Stimulated activated CD4-positive, alpha-beta T cell treated with anti-CD3 and anti-CD28 coated beads, TNF-alpha, amount 100 ng/mL, for 48 hours (primary cell): ENCODE measurements at places on chromosomes 5 and 9.

DNA sequence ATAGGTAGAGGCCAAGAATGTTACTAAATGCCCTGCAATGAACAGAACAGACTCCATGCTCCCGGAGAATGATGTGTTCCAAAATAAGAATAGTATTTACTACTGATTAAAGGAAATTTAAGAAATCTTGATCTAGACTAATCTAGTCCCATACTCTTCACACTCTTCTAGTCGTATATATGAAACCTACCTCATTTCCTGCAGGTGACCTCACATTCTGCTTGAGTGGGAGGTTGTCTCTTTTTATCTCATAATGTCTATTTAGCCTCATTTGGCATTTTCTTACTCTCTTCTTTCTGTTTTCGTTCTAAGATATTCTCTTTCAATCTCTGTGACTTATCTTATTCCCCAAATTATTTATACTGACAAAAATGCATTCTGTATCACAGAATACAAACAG lies 9.2 kb upstream of the SHOC1 start:
- no peak for DNase-seq

GRCh38 chr5:94847726-94848125 lies 229.3 kb downstream of the SLF1 start:
- no peak for DNase-seq

DNA sequence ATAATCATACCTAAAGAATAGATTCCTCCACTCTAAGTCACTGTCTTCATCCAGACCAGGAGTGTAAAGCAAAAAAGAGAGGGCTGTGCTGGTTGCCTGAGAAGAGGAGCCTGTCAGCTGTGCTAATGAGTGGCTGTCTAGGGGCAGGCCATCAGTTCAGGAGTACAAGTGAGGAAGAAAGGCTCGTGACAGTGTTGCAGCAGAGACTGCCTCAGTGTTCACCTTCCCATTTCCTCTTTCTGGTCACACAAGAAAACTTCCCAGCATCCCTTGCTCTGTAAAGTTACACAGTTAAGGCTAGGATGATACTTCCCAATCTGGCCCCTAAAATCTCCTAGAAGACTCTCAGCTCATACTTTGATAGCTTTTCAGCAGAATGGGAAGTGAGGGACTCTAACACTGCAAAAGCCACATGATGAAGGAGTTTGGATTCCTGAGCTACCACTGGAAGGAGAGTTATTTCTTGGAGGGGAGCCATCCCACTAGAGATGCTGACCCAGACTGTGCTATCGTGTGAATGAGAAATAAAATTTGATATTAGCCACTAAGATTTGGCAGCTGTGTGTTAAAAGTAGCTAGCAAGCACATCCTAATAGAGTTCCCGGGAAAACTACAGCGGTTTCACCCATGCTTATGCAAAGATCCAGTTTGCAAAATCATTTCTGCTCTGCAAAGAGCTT lies 67.1 kb downstream of the ADAMTS12 start:
- DNase-seq = no peak

GRCh38 chr5:131751506-131751905 lies 45.3 kb downstream of the FNIP1 start:
- no peak for DNase-seq

DNA sequence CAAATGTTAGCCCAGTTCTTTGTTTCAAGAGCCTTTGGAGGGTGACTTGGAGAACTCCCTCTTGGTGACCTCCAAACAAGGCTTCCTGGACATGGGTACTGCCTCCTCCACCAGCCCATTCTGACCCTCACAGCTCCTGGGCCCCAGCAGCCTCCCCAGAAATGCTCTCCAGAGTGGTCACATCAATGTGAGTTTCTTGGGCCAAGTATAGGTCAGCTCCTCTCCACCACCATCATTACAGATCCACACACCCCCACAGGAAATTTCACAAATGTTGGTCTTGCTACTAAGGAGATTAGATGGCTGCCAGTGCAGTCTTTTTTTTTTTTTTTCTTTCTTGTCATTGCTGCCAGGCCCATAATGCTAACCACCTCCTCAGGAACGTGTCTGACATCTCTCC lies 410.7 kb downstream of the DTWD2 start:
- no peak for DNase-seq

GRCh38 chr5:161396171-161396570 lies 150.4 kb downstream of the GABRB2 start:
- DNase-seq = no peak

GRCh38 chr5:155564541-155564940 lies 551.0 kb downstream of the KIF4B start:
- no peak for DNase-seq

DNA sequence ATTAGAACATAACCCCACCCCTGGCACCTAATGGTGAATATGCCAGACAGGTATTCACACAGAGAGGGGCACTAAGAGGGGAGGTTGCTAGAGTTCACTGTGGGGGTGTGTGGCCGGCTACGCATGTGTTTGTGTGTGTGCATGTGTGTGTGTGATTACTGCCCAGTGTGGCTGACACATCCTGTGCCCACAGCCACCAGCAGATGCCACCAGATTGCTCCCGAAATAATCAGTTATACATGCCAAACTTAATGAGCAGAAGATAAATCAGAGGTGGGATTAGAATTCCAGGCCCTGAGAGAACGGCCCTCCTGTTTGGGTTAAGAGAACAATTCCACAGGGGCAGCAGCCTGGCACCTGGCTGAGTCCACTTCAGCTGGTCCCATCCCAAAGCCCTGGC lies 91.8 kb upstream of the TBCA start:
- DNase-seq = no peak

GRCh38 chr9:128304971-128305288 lies 17.3 kb downstream of the TRUB2 start:
- no peak for DNase-seq

DNA sequence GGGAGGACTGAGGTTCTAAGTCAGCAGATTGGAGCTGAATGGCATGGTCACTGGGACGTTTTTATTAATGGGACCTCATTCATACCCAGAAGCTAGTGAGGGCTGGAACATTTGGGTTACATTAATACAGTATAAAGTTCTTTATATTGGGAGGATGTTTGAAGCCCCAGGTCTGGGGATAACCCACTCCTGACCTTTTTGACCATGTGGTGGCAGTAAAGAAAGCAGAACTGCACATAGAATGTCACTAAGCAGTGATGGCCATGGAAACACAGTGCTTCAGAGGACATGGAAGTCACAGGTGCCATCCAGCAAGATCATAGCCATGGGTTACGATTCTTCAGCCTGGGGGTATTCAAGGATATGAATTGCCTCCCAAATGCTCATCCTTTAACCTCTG lies 176.0 kb downstream of the ATP10B start:
- DNase-seq = no peak

GRCh38 chr5:57394421-57395210 lies 88.0 kb downstream of the ACTBL2 start:
- no peak for DNase-seq

DNA sequence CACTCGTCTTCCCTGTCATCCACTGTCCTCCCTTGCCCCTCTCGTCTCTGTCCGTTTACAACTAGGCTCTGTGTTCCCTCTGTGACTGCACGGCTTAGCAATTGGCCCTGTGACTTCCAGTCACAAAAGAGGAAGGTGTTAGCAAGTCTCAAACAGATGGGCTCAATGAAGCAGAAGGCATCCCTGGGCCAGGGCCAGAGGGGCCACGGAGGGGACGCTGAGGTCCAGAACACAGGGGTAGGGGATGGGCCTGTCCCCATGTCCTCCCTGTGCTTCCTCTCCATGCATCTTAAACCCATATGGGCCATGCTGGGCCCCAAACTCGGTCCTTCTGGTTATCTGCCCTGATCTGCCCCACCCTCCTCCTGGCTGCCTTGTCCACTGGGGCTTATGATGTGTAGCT lies at the start of gene CD72:
Gene CD72, minus strand, starts transcription at position 89 of the 403 bp plus-strand sequence. CDS start 110 bp downstream, outside the sequence.
- DNase-seq = no peak

DNA sequence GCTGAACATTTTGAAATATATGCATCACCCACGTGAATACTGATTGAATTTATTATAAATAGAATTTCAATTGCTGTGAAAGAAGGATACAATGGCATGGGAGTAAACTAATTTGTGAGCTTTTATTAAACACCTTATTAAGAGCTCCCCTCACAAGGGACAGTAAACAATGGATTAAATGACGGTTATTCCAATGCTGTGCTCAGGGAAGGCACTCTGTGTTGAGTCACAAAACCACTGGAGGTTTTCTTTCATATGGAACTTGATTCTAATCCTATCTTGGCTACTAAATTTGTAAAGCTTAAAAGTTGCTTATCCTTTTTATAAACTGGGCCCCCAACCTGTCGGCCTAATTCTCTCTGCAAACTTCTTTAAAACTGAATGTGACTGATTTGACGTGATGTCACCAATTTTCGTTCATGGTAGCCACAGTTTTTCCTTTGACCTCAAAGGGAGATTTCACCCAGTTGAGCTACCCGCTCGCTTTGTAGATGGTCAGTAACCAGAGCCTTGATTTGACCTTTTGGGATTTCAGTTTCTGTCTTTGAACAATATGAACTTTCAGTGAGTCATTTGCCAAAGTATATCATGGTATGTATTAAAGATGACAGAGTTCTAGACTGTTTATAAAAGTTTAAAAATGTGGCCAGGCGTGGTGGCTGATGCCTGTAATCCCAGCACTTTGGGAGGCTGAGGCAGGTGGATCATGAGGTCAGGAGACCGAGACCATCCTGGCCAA lies 61.3 kb upstream of the PIK3R1 start:
- no peak for DNase-seq

GRCh38 chr5:133730346-133730745 lies 118.0 kb upstream of the FSTL4 start:
- DNase-seq = no peak

DNA sequence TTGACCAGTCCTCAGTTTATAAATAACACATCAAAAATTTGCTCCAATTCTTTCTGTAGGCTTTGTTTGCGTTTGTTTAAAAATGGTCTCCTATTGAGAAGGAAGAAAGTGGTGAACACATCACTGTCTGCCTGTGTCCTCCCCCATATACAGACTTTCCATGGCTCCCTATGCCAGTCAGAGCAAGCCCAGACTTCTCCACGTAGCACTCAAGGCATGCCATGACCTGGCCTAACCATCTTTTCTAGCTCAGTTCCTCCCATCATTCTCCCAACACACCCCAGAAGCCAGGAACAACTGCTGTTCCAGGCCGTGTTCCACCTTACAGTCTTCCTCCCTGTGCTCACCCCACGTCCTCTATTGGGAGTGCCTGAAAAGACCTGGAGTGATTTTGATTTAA lies 129.6 kb upstream of the ZNF618 start:
- no peak for DNase-seq

GRCh38 chr9:111152614-111153406 lies 114.5 kb upstream of the LPAR1 start:
- DNase-seq = no peak

DNA sequence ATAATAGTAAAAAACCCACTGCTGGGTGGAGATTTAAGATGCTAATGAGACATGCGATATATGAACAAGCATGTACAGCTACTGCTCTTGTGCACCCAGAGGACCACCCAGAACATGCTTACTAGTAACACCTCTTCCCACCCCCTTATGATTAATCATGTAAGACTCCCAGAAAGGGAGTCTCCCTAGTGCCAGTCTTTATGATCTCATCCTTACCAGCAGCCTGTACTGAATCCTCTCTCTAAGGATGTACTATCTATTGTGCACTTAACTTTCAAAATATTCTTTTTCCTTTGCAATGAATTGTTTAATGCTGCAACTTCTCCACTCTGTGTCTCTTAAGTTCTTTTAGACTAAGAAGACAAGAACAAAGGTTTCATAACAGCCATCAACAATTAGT lies 9.1 kb upstream of the MAT2B start:
- DNase-seq = no peak

- no peak for DNase-seq
Measured at GRCh38 chr5:142671801-142672200, 14.1 kb downstream of the FGF1 start.

- no peak for DNase-seq
Measured at GRCh38 chr5:91500758-91501157, 117.6 kb upstream of the ARRDC3 start.

DNA sequence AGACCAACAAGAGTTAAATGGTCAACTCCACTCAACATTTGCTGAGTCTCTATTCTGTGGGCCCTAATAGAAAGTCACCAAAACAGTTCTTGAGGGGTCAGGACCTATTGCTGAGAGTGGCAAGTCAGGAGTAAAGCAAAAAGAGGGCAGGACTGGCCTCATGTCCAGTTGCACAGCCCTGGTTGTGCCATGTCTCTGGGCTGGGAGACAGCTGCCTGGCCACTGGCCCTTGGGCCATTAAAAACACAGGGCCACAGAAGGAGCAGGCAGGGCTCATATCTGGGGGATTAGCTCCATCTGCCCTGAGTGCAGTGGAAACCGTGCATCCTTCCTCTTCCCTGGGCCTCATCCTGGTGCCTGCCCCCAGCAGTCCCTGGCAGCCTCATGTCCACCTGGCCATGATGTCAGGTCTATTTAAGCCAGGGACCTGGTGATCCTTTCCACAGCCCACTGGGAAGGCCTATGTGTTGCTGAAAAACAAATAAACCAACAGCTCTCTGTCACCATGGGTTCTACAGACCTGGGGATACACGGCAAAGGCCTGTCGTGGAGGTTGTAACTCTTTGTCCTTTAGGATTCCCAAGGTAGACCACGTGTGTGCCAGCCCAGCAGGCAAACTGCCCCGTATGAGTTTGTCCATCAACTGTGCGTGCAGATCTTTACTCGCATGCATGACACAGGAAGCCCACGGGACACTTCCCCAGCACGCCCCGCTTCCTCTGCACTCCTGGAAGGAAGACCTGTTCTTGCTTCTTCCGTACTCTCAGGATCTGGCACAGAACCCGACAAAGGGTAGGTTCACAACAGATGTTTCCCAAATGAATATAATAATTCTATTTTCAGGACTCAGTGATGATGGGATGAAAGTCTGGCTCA lies 148.8 kb downstream of the MTX3 start:
- DNase-seq = no peak
